ENCODE measurements at places on chromosomes 12 and 14.

GRCh38 chr12:108316176-108317086 lies 22.7 kb downstream of the CMKLR1 start:
- DNase-seq, result no peak

DNA sequence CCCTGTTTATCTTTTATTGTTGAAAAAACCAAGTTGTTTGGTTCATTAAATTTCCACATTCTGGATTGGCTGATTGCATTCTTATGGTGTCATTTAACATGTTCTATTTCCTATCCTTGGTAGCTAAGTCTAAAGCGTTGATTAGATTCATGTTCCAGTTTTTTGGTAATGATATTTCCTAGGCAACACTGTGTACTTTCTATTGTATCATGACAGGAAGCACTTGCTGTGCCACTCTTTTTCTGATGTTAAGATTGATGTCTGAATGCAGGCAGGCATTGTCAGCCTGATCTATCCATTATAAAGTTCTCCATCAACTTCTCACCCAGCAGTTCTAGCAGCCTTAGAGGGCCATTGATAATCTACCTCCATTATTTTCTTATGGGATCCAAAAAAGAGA lies 91.1 kb upstream of the ARID2 start:
- DNase-seq, result no peak

GRCh38 chr12:89962648-89963047 lies 254.0 kb upstream of the ATP2B1 start:
- no peak for DNase-seq

DNA sequence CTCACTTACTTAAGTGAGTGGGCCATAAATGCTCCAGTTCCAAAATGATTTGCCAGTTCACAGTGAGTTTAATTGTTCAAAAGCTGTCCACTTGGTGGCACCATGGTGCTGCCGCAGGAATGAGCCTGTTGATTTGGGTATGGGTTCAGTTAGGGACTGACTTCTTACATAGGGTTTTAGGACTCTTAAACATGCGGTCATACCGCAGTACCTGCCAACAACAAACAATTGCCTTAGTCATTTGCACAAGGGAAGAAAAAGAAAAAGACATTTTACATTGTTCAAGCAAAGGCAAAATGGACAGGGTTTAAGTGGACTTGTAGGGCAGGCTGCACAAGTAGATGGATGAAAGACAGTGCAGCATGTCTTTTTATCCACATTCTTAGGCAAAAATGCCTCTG lies 80.0 kb upstream of the DBX2 start:
- no peak for DNase-seq

- DNase-seq, result no peak
Measured at GRCh38 chr12:48028541-48029431, 24.5 kb upstream of the COL2A1 start.

- no peak for DNase-seq
Measured at GRCh38 chr14:44149597-44149996, 357.5 kb downstream of the FSCB start.

- DNase-seq, result peak; percentile 77
Measured at GRCh38 chr14:94423453-94424056, 29.0 kb downstream of the SERPINA11 start.

DNA sequence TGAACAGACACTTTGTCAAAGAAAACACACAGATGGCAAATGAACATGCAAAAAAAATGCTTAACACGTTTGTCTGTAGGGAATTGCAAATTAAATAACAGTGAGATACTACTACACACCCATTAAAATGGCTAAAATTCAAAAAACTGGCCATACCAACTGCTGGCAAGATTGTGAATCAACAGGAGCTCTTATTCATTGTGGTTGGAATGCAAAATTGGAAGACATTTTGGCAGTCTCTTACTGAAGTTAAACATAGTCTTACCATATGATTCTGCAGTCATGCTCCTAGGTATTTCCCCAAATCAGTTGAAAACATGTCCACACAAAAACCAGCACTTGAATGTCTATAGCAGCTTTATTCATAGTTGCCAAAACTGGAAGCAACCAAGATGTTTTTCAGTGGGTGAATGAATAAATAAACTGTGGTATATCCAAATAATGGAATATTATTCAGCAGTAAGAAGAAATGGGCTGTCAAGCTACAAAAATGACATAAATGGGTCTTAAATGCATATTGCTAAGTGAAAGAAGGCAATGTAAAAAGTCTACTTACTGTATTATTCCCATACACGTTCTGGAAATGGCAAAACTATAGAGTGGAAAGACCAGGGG lies 91.4 kb downstream of the PLEKHA5 start:
- no peak for DNase-seq

GRCh38 chr14:89017417-89017816 lies 193.0 kb downstream of the TTC8 start:
- no peak for DNase-seq

DNA sequence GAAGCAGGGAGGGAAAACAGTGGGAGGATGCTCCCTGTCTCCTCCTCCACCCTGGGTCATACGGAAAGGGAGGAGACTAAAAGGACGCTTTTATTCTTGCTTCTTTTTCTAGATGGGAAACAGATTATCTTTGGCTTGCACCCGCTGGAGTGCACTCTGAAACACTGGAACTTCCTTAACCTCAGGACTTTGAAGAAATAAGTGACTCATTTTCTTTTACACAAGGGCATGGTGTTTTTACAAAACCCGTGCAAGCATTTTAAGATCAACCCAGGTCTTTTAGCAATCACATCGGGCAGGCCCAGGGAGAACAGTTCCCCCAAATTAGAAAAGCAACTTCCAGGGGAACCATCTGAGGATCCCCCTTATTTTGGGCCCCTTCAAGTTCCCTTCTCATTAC lies 80.9 kb upstream of the TSPAN11 start:
- DNase-seq, result no peak

GRCh38 chr14:66508846-66509621 lies 1.1 kb downstream of the GPHN start:
- peak; percentile 60 for DNase-seq

DNA sequence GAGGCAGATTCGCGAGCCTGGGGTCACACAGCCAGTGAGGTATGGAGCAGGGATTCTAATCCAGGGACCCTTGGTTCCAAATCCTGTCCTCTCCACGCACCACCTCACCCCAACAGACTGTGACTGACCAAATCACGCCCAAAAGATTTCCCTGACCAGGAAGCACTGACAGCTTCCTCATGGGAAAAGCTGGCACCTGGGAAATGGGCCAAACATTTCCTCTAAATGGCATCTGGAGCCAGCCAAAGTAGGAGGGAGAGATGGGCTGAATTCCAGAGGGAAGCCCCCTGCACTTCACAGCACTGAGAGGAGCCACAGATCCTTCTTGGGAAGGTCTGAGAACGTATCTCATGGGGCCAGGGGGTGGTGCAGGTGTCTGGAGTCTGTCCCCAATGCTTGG lies 28.8 kb downstream of the CCDC92 start:
- DNase-seq, result no peak

DNA sequence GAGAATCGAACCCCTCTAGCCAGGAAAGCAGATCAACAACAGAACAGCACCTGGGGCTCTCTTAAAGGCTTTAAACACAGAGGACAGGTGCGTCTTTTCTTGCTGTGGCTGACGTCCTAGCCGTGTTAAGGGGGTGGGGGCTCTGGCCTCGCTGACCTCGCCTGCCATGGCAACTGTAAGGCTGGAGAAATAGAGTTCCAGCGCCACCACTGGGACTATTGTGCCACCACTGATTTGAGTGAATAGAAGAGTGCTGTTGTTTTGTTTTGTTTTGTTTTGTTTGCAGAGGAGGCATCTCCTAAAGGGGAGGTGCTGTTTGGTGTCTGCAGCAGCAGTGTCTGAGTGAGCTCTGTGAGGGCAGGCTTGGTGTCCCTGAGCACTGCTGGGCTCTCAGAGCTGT lies 34.2 kb upstream of the PRMT8 start:
- no peak for DNase-seq

DNA sequence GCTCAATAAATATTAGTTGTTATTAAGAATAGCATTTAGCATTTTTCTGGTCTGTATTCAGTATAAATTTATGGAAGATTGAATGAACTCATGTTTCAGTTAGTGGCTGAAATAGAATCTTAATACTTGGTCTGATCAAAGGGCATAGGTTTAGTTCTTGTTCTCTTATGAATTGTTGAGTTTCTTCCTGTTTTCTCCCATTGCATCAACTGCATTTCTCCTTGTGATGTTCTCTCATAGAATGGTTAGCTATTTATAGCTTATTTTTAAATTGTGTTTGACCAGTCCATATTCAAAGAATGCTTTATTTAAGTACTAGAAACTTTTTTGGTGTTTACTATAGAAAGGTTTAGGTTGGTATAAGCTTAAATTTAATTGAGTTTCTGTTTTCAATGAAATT lies 29.8 kb downstream of the APAF1 start:
- no peak for DNase-seq

GRCh38 chr12:112844814-112845565 lies 53.4 kb downstream of the RPH3A start:
- no peak for DNase-seq

DNA sequence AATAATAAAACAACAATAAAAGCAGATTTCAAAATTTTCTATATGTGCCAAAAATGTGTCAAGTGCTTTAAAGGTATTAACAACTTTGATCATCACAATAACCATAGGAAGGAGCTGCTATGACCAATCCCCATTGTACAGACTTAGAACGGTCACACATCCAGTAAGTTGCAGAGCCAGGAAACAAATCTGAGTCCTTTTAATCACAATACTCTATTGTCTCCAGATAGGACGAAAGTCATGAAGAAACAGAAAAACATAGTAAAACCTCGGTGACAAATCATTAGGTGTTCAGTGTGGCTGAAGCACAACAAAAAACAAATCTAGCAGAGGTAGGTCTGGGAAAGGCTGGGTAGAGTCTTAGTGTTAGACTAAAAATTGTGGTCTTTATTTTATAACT lies 178.8 kb downstream of the GRIP1 start:
- DNase-seq, result no peak

GRCh38 chr12:19965196-19966038 lies 402.9 kb upstream of the PDE3A start:
- DNase-seq, result no peak

DNA sequence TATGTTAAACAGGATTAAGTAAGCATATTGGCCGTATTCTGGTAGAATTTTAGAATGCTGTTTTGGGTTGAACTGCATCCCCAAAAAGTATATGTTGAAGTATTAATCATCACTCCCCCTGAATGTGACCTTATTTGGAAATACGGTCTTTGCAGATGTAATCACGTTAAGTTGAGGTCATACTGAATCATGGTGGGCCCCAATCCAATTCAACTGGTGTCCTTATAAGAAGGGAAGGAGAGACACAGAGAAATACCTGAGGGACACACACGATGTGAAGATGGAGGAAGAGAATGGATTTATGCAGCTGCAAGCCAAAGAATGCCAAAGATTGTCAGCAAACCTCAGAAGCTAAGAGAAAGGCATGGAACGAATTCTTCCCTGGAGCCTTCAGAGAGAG lies 268.6 kb downstream of the ITPR2 start:
- DNase-seq, result no peak

GRCh38 chr12:55724226-55724939 lies 4.2 kb downstream of the RDH5 start:
- peak; percentile 84 for DNase-seq

DNA sequence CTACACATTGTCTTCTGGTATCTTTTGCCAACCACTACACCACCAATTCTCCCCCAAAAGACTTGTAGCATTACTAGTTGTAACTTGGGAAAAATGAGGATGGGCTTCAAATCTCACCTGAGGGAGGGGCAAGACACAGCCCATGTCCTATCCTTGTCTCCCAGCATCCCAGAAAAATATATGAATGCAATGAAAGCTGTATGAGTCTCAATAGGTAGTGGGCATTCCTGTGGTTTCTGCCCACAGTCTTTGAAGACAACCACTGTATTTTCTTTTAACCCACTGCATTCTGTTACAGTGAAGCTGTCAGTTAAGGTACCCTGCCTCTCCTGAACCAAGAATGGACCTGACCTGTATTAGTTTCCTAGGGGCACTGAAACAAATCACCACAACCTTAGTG lies 336.2 kb upstream of the TMPO start:
- DNase-seq, result no peak

DNA sequence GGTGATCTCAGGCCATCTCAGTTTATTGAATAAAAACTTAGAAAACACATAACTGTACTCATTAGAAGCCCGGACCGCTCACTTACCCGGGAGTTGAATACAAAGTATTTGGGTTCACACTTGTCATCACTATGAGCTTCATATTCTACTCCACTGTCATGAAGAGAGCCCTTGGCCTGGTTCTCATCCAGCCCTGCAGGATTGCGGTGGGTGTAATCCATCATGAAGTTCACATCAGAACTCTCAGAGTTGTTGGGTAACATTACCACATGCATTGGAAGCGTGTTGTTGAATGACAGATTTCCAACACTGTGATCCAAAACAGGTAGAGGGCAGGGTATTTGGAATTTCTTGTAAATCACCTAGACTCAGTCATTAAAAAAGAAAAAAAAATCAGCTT lies 47.4 kb downstream of the SLC38A4 start:
- DNase-seq, result no peak

DNA sequence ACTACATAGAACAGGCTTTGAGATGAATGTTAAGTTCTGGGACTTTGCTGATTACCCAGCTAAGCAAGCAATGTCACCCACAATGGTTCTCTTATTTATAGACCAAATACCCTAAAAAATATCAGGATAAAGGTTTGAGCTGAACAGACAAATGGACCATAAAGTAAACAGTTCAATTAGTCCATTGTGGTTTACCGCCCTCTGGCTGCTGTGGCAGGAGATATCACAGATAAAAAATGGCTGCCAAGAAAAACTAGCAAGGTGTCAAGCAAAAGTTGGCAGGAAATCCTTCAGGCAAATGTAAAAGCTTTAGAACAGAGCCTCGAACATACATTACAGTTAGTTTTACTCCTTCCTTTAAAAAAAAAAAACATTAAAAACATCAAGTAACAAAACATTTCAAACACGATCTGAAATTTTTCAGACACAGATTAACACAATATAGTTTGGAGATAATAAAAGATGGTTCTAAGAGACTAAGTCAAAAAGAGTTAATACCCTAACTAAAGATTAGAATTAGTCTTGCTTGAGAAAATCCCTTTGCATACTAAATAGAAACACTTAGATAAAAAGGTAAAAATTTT lies 41.3 kb downstream of the MED13L start:
- DNase-seq, result no peak

DNA sequence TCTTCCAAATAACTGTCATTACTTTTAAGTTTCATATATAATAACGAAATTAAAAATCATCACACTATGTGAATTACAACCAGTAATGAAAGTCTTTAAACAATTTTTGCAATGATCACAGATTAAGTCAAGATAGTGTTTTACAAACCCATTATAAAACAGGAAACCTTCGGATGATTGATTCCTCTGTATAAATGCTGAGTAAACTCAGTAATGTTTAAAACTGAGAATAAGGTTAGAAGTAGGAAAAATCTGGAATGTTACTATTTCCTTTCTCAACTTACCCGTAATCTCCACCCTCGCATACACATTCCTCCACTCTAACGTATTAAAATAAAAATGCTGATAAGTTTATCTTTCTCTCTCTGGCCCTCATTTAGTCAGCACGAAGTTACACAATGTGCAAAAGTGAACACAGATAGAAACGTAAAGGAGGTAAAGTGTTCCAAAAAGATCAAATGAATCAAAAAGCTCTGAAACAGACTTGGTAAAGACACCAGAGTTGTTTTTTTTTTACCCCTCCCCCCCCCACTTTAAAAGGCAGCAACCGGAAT lies 1.6 kb downstream of the ZFC3H1 start:
- DNase-seq, result no peak

- no peak for DNase-seq
Measured at GRCh38 chr12:80714055-80714454, 2.7 kb upstream of the MYF5 start.
